Stimulated activated CD4-positive, alpha-beta T cell treated with anti-CD3 and anti-CD28 coated beads, Interleukin-15, amount 100 ng/mL, for 1 hour (primary cell): ENCODE measurements at places on chromosomes 11 and 22.

DNA sequence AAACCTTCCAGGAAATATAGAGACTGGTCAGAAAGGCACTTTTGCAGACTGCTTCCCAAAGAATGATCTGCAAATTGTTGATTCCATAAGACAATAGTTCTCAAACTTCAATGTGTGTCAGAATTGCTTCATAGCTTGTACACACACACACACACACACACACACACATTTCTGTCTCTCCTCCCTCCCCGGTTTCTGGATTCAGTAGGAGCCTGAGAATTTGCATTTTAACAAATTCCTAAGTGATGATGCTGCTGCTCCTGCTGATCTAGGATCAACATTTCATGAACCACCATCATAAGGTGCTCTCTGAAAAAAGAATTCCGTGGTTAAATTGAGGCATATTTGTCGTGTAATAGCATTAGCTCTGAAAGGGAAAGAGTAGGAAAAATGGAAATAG, 35.3 kb upstream of the FZD4 start:
- no peak for DNase-seq

GRCh38 chr11:117502779-117503100, 175.1 kb downstream of the CEP164 start:
- DNase-seq, result no peak

- DNase-seq, result no peak
These were observed 42.3 kb upstream of the CLDN5 start for GRCh38 chr22:19566279-19567156.

DNA sequence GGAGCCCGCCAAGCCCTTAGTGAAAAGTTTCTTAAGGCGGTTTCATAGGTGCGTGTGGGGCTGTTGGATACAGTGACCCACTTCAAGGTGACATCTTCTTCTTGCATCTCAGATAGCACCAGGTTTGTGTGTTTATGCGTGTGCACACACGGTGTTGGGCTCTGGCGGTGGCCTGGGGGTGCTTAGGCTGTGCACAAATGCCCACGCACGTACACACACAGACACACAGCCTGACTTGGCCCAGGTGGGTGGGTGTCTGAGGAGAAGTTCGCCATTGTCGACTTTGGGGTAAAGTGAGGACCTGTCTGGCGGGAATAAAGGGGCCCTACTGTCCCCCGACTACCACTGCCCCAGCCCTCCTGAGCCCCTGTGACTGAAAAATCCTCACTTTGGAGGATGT, 103.8 kb downstream of the KCNQ1 start:
- DNase-seq, result no peak

GRCh38 chr11:18229501-18229900, 7.1 kb downstream of the SAA4 start:
- DNase-seq, result no peak

DNA sequence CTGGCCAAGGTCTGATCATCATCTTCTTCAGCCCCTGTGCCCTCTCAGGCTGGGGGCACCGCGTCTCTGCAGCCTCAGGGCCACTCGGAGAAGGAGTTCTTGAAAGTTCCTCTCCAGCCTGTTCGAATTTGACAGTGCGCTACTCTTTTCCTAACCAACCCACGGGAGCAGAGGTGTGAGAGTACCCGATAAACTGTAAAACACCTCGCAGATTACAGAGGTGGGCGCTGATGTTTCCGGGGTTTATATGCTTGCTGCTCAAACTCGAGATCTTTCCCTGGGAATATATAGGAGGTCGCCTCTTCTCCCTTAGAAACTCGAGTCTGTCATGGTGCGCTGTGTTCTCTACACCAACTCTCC, 515 bp downstream of the CTR9 start:
- DNase-seq, result no peak

DNA sequence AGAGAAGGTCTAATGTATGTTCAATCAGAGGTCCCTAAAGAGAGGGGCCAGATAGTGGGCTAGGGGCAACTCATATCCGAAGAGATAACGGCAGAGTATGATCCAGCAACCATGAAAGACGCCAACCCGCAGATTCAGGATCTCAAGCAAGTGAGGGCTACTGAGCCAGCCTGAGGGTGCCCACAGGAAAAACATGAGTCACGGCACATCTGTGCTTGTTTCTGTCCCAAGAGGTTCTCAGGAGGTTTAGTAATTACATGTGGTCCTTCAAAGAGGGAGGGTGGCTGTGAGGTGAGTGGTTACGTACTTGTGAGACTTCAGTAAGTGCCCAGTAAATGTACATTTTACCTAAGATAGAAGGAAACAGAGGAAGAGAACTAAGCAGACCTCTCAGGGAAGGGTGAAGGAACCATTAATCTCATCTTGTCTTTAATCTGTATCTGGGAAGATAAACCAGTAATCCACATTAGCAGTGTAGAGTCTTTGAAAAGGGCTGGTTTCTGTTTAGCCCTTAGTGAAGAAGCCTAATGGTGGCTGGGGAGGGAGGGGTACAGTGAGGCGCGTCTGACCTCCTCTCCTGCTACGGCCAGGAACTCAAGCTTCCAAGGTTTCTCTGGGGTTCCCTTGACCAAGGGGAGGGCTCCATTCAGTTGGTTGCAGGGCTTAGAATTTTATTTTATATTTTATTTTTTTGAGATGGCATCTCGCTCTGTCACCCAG, 10.2 kb downstream of the SIRT3 start:
- no peak for DNase-seq

- DNase-seq, result no peak
These were observed 58.0 kb upstream of the PLET1 start for GRCh38 chr11:112318661-112319060.
